ENCODE measurements at places on chromosomes 16 and 17. TPM values are rescaled to one million over a fixed set of nuclear protein-coding genes. Genes with fewer than 3 reads are reported as not detected.
A peak's percentile ranks its signal among the peaks of the same experiment; 100 is the strongest.

DNA sequence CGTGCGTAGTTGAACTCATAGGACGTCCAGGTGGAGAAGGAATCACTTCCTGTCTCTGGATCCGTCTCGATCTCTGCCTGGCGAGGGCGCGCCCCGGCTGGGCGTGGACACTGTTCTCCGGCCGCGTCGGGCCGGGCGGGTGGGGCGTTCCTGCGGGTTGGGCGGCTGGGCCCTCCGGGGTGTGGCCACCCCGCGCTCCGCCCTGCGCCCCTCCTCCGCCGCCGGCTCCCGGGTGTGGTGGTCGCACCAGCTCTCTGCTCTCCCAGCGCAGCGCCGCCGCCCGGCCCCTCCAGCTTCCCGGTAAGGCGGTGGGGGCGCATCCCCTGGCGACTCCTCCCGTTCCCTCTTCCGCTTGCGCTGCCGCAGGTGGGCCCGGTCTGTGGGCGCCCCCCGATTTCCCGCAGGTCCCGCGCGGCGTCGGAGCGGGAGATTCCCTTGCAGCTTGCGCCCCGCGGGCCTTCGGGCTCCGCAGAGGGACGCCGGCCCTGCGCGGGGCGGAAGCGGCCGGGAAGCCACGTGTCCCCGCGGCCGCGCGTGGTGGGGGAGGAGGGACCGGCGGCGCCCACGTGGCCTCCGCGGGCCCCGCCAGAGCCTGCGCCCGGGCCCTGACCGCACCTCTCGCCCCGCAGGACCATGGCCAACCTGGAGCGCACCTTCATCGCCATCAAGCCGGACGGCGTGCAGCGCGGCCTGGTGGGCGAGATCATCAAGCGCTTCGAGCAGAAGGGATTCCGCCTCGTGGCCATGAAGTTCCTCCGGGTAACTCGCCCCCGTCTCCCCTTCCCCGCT is at the start of gene NME2:
NME2 (plus strand) TSS at position 214 of the 789 bp plus-strand sequence; CDS start at position 634, 420 bp downstream.
- peak; percentile 77 for DNase-seq

GNG13 gene
- not detected for total RNA-seq

DNA sequence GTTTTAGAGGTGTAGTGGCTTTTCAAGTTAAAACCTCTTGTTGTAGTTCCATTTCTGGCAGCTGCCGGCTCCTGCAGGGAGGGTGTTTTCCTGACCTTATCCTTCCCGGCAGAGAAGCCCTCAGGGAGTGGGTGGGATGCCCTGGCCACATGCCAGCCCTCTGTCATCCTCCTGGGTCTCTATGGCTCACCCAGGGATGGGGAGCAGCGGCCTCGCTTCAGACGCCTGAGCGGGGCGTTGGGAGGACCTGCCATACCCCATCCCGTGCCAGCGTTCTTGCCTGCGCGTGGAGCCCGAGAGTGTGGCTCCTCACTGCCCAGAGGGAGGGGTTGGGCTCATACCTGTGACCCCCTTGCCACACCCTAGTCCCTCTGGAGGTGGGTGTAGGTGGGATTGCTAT is 11.9 kb downstream of the KCNJ12 start:
- DNase-seq = no peak

DNA sequence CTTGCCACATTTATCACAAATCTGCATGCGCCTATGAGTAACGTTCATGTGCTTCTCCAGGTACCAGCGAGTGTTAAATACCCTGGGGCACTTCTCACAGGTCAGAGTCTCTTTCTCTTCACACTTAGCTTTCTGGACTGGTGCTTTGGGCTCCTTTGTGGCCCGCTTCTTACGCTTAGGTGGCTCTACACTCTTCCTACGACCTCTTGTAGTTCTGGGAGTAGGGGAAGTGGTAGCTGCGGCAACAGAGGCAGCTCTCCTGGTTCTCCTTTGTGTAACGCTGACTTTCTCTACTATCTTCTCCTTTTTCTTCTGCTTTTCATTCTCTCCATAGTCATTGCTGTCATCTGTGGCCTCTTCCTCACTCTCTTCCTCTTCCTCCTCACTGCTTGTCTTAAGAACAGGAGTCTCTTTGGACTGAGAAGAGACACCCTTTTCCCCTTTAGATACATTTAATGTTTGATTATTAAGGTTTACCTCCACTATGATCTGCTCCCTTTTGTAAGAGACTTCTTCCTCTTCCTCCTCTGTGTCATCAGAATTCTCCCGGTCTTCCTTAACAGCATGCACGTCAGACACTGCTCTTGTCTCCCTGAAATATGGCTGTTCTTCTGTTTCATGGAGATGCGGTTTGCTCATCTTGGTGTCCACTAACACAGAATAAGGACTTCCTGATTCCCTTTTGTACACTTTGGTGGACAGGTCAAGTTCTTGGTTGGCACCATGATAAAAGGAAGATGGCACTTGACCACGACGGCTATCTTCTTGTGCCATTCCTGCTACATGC is 45.0 kb downstream of the ZNF652 start:
- DNase-seq = no peak

DNA sequence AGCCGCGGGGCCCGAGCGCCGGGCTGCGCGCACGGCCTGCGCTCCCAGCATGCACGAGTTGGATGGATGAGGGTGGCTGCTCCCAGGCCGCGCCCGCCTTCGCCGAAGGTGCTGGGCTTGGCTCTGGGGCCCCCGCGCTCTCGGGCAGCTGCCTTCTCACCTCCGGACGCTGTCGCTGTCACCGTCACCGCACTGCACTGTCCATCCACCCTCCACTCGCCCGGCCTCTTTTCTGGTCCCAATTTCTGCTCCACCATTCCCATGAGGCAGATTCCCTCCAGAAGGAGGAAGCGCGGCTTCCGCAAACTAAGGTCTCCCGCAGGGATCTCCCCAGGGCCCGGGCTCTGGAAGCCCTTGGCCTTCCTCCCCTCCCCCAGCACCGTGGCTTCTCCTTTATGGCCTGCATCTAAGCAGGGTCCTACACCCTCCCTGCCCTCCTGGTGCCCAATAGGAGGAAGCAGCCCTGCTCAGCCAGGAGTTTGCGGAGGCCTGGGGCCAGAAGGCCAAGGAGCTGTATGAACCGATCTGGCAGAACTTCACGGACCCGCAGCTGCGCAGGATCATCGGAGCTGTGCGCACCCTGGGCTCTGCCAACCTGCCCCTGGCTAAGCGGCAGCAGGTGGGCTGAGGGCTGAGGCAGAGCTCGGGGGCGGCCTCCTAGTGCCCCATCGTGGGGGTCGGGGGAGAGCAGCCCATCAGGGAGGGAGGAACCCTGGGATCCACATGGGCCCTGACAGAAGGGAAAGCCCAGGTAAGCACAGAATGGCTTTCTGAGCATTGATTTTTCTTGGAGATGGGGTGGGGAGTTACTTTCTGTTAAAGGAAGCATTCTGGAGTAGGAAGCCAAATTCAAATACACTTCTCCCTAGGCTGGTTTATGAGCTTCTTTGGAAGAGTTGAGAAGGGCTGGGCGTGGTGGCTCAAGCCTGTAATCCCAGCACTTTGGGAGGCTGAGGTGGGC is 899 bp downstream of the ACE start:
- DNase-seq = no peak

FOXJ1 gene
- 9.1 TPM for total RNA-seq

ABCA8 gene
- total RNA-seq = not detected

DNA sequence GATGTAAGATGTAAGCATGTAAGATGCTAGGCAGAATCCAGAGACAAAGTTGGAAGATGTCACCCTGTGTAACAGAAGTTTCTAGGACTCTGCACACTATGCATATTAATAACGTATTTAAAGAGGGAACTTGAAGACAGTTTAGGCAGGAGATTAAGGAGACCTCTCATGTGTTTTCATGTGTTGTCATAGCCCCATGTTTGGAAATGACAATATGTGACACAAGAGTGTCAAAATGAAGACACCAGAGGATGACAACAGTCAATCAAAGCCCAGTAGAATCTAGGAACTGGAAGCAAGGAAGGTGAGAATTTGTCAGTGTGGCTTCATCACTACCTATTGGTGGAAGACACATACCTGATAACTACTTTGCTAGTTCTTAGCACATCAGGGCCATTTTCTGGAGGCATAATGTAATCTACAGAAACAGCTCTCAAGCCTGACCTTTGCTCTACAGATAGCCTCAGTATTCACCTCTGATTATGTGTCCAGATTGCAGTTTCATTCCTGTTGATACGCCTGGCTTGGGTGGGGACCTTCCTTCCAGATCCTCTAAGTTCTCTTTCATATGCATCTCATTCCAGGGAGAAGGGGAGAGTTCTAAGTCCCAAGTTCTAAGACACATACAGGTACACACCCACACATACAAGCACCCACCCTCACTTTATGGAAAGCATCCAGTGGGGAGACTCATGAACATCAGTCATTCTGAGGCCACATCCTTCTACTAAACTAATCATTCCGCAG is 26.3 kb downstream of the PMP22 start:
- no peak for DNase-seq

GRCh38 chr17:80944326-80944725 is 47.3 kb upstream of the CHMP6 start:
- DNase-seq = no peak

- DNase-seq = no peak
These were observed 8.9 kb upstream of the TIMP2 start for GRCh38 chr17:78933959-78934568.

DNA sequence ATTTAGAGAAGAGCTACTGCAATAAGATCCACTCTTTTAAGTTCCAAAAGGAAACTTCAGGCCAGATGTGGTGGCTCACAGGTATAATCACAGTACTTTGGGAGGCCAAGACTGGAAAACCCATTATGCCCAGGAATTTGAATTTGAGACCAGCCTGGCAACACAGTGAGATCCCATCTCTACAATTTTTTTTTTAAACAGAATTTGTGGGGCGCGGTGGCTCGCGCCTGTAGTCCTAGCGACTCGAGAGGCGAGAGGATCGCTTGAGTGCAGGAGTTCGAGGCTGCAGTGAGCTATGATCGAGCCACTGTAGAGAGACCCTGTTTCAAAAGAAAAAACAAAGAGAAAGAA is 793 bp downstream of the COG7 start:
- no peak for DNase-seq

- no peak for DNase-seq
These were observed 1.7 kb downstream of the SMARCD2 start for GRCh38 chr17:63840591-63841349.

Data from activated CD8-positive, alpha-beta T cell treated with anti-CD3 and anti-CD28 coated beads, Interleukin-2, amount 10 ng/mL, durations not matched to agents 7 days and 5 days (primary cell).